ENCODE measurements at places on chromosomes 16 and 17.
A peak's percentile ranks its signal among the peaks of the same experiment; 100 is the strongest.

- no peak for DNase-seq
These were observed 13.3 kb downstream of the MPRIP start for GRCh38 chr17:17055286-17056155.

DNA sequence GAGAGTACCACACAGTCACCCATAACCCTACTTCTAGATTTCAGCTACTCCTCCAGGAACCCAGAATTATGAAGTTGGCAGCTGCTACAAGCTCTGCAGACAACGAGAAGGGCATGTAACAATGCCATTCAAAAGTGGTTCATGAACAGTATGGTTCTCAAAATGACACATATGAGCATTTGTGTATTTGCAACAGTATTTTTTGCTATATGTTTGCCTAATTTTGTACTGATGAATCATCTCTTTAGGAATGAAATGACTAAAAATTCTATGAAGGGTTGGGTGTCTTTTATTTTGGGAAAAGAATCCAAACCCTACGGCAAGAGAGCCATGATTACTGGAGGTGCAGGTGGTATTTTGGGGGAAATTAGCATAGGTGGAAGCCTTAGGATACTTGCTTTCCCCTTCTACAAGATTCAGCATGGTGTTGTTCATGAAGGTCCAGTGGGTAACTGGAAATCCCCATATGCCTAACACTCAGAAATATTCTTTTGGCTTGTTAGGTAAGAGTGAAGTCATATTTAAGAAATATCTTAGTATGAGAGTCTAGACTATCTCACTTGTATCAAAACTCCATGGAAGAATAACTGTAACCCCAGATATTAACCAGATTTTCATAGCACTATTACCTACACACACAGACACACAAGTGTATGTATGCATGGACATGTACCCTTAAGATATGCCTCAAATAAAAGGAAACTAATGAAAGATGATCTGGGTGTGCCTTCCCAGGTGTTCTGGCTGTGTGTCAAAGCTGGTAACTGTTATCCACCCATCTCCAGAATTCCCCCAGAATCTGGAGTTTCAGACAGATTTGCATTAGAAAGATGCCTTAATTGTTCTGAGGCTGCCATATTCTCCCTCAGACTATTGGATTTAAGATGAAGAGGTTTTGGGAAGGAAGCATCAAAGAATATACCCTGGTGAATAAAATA is 688.2 kb upstream of the SOX9 start:
- no peak for DNase-seq

DNA sequence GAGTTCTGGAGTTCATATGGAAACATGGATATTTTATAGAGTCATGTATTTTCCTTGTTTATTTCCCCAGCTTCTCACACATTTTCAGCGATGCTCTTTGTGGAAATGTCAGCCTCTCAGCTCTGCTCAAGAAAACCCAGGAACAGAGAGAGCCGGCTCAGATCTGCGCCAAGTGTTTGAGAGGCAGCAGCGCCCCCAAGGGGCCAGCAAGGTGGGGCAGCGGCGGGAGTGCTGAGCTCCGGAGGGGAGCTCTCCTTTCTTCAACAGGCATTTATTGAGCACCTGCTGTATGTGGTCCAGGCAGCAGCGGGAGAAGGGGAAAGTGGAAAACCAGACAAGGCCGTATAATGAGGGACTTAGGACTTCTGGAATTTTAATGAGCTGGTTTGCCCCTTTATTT is 421.1 kb upstream of the C16orf82 start:
- DNase-seq: no peak

GRCh38 chr17:81187586-81188490 is 21.8 kb upstream of the AATK start:
- DNase-seq: no peak

GRCh38 chr16:23410176-23410575 is 42.8 kb downstream of the COG7 start:
- no peak for DNase-seq

GRCh38 chr16:85601730-85602401 is 11.3 kb upstream of the GSE1 start:
- DNase-seq: no peak

DNA sequence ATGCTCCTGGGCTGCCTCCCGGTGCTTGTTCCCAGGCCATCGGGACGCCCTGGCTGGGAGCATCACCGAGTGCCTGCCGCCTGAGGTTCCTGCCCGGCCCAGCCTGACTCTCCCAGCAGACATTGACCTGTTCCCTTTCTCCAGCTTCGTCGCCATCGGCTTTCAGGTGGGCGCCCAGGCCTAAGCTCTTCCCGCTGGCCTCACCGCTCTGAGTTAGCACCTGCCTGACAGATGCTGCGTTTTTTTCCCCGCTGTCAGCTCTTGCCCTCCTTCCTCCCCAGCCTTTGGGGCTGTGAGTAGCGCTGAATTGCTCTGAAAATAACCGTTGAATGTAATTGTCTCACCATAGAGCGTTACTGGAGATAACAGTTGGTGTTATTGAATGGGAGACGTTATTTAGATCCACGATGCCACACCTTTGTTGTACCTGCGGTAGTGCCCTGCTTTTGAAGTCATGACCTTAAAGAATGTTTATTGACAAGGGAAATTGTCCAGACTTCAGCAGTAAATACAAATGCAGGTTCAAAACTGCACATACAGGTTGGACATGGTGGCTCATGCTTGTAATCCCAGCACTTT is 21.3 kb upstream of the SMIM5 start:
- DNase-seq: no peak

- DNase-seq: no peak
These were observed 232.1 kb downstream of the STX8 start for GRCh38 chr17:9343516-9343915.

GRCh38 chr16:15647294-15648014 is 2.6 kb upstream of the NDE1 start:
- DNase-seq: no peak

GRCh38 chr16:381012-381788 is 578 bp downstream of the PGAP6 start:
- no peak for DNase-seq

GRCh38 chr17:79372470-79373238 is 238.2 kb downstream of the RBFOX3 start:
- no peak for DNase-seq

GRCh38 chr17:67385122-67385988 is 8.3 kb downstream of the PITPNC1 start:
- DNase-seq: no peak

- DNase-seq: no peak
These were observed 435.1 kb upstream of the GOT2 start for GRCh38 chr16:59169168-59169567.

DNA sequence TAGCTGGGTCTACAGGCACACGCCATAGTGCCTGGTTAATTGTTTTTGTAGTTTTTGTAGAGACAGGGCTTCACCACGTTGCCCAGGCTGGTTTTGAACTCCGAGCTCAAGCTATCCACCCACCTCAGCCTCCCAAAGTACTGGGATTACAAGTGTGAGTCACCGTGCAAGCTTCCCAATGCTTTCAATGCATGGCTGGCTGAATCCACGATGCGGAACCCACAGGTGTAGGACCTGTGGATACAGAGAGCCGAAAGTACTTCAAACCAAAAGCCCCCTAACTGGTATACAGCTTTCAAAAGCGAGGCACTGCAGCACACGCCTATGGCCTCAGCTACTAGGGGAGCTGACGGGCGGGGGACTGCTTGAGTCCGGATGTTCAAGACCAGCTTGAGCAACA is 44.8 kb downstream of the METTL16 start:
- DNase-seq: no peak

GRCh38 chr17:34203018-34203638 is 52.0 kb upstream of the CCL2 start:
- DNase-seq: no peak

DNA sequence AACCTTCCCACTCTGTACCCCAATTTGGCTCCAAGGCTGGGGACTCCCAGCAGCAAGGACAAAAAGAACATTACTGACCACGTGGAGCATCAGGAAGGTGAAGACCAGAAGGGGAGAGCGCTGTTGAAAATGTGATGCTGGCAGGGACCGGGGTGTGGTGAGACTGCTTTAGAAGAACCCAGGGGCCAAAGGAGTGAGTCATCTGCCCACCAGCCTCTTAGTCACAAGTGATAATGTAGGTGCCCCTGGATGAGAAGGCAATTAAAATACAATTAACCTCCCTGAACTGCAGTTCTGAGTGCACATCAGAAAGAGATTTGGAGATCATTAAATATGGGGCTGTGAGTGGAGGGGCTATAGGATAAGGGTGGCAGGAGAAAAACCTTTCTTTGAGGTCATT is 366.6 kb upstream of the CCL2 start:
- no peak for DNase-seq

GRCh38 chr17:77313831-77314230 is 173.1 kb downstream of the SEC14L1 start:
- no peak for DNase-seq

GRCh38 chr16:3577302-3577752 is at the start of gene NLRC3:
TSS of gene NLRC3 (minus strand) at chr16:3577403. CDS start at chr16:3565036, 12,367 bp downstream.
- peak; percentile 63 for DNase-seq

- no peak for DNase-seq
These were observed 6.0 kb upstream of the RNF135 start for GRCh38 chr17:30964876-30965275.

- DNase-seq: no peak
These were observed 6.4 kb downstream of the TRPV3 start for GRCh38 chr17:3551189-3551588.

- no peak for DNase-seq
These were observed 5.3 kb downstream of the CNP start for GRCh38 chr17:41971721-41972523.

DNA sequence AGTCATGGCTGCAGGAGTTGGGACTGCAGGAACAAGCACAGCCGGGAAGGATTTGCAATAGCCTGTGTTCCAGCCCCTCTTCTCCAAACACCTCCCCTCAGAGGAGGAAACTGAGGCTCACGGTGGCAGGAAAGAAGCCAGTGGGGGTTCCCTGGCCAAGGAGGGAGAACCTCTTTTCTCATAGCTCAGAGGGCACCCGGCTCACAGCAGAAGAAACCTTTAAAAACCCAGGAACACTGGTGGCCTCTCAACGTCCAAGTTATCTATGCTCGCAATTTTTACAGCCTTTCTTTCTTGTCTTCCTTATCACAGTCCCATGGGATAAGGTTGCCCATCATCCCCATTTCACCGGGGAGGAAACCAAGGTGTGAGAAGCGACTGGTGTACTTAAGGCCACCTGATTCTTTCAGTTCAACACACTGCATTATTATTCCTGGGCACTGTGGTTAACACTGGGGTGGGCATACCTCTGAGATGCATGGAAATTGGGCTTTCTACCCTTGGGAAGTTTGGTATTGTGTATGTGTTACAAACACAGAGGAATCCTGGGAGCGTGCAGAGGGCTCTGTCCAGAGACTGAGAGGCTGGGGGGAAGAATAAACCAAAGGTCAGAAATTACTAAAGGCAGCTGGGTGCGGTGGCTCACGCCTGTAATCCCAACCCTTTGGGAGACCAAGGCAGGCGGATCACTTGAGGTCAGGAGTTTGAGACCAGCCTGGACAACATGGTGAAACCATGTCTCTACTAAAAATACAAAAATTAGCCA is 791 bp upstream of the ZNF629 start:
- DNase-seq: no peak

DNA sequence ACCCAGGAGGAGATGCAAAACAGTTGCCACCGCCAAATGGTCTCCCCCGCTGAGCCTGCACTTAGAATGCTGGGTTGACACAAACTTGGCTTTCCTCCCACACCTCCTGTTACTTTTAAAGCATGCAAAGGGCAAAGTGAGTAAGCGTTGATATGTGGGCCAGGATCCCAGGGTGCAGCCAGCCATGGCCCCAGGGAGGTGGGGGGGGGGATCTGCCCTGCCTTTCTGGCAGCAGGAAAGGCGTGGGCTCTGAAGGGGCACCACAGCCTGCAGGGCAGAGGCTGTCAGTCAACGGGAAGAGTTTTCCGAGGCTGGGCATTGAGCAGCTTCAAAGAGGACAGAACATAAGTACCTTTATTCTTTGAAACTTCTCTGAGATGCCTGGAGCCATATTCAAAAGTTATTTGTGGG is 142.3 kb downstream of the ABCC12 start:
- no peak for DNase-seq

DNA sequence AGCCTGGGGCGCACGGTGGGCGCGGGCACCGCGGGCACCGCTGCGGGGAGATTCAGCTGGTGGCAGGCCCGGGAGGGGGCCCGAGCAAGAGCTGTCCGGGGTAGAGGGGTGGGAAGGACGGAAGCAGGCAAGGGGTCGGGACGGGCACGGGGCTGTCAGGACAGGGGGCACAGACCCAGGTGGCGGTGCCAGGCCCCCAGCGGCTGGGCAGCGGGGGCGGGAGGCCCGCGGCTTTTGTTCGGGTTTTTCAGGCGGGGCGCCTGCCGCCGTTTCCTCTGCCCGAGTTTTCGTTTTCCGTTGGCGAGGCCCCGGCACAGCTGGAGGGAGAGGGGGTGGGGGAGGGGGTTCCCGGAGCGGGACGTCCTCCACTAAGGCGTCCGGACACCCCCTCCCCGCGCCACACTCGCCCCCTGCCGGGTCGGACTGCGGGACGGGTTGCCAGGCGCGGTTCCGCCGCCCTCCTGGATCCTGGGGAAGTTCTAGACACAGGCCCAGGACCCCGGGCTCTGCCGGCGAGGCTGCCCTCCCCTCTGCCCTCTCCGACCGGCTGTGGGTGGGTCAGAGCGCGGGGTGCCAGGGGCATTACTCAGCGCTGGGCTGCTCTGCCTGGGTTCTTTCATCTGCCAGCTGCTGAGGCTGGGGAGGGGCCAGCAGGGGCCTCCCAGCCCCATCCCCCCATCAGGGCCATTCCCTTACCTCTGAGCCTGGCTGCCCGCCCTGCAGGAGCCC is 543 bp downstream of the ARHGAP23 start:
- DNase-seq: no peak

- DNase-seq: no peak
These were observed 612.1 kb downstream of the MAF start for GRCh38 chr16:78988361-78988969.

- DNase-seq: no peak
These were observed 72.5 kb upstream of the IRX3 start for GRCh38 chr16:54359081-54359480.

- no peak for DNase-seq
These were observed 685 bp upstream of the PSMD3 start for GRCh38 chr17:39979893-39980350.

- DNase-seq: no peak
These were observed 75.1 kb downstream of the CYTH1 start for GRCh38 chr17:78707016-78707415.

DNA sequence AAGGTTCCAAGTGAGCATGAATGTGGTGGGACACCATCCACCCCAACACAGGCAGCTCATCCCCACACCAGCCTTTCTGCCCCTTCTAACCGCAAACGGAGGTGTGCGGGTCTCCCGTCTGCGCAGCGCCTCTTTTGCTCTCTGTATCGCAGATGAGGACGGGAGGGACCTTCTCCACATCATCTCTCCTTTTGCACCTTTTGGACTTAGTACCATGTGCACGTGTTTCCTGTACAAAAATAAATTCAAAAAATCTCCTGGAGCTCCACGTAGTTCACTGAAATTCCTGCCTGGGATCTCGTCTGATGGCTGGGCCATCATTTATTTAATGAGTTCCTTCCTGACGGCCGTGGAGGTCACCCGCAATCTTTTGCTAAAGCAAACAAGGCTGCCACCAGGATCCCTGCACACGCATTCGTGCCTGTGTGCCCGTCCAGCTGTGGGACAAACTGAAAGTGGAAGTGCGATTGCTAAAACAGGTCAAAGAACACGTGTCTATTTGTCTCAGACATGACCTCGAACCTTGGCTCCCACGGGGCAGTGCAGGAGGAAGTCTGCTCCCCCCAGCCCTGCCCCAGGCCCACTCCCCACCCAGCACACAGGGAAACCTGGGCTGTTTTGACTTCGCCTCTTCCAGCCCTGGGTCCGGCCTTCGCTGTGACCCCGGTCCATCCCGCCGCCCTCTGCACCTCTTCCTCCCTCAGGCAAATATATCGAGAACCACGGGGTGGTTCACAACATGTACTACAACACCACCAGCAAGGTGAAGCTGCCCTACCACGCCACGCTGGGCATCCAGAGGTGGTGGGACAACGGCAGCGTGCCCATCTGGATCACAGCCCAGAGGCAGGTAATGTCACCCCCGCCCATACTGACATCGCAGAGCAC is 2.3 kb downstream of the ENPP7 start:
- no peak for DNase-seq

Measured in NK-92 treated with Interleukin-12 subunit alpha and Interleukin-12 subunit beta, amount 100 ng/mL, for 24 hours (cell line).